ENCODE measurements at places on chromosomes 12 and 14.

GRCh38 chr14:61212546-61212945, 68.6 kb downstream of the TMEM30B start:
- no peak for DNase-seq

- DNase-seq = no peak
These were observed 18.3 kb downstream of the TMEM106C start for GRCh38 chr12:47981496-47982260.

GRCh38 chr12:2451025-2451424, 343.7 kb upstream of the FKBP4 start:
- no peak for DNase-seq

DNA sequence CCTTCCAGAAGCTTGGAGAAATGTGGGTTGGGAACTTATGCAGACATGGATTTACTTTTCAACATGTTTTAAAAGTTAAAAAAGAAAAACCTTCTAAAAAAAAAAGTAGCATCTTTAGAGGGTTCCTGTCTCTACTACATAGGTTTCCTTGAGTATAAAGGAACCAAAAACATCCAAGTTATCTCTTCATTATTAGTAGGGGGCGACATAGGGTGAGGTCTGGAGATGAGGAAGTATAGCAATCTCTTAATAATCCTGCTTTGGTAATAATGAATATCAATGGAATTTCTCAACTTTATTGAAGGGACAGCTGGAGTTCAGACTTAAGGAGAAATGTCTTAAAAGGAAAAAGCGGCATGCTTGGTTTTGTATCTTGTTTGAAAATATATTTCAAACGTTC, 6.5 kb upstream of the PLXNC1 start:
- DNase-seq = no peak

GRCh38 chr14:74160763-74161162, 76.0 kb downstream of the LIN52 start:
- no peak for DNase-seq

GRCh38 chr12:43836475-43836989, 651 bp downstream of the TMEM117 start:
- DNase-seq = no peak

DNA sequence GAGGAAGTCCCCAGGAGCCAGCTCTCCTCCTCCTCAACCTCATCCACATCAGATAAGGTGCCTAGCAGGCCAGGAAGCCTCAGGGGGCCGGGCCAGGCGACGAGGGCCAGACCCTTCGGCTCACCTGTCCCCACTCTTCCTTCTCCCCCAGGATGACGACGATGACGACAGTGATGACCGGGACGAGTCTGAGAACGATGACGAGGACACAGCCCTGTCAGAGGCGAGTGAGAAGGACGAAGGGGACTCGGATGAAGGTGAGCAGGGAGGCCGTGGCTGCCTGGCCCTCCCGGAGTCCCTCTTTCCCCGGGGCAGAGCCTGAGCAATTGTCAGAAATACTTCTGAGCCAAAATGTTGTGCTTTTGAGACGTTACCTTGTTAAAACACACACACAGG, 13.8 kb downstream of the SETD1B start:
- no peak for DNase-seq

DNA sequence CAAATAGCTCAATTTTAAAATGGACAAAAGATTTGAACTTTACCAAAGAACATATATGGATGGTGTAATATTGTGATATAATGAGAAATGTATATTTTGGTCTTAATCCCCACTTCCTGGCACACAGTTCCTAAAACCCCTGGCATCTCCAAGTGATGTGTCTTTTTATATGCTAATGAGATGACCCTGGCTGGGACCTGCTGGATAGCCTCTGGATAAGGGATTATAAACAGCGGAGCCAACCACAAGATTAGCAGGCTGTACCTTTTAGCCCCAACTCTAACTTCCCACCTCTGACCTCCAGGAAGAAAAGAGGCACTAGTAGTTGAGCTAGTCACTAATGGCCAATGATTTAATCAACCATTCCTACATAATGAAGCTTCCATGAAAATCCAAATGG, 130.0 kb downstream of the DPF3 start:
- DNase-seq = no peak

- no peak for DNase-seq
These were observed 1.6 kb downstream of the SLC48A1 start for GRCh38 chr12:47774663-47775062.

GRCh38 chr14:63852817-63853731, at the start of gene SYNE2:
TSS of gene SYNE2 (plus strand) at chr14:63853004. CDS start at chr14:63909149, 56,145 bp downstream.
- no peak for DNase-seq

DNA sequence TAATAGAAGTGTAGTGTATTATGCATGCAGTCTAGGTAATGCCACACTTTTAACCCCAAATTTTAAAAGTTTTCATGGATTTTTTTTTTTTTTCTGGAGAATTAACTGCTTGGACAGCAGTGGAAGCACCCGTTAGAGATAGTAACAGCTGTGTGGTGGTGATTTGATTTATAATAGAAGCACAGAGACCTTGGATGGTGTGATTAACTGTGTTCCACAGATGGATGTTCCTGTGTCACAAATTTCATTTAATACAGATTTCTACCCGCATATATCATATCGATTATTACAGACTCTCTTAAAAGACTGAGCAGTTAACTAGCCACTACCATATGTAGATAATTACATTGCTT, 47.0 kb downstream of the IFT81 start:
- DNase-seq = no peak

DNA sequence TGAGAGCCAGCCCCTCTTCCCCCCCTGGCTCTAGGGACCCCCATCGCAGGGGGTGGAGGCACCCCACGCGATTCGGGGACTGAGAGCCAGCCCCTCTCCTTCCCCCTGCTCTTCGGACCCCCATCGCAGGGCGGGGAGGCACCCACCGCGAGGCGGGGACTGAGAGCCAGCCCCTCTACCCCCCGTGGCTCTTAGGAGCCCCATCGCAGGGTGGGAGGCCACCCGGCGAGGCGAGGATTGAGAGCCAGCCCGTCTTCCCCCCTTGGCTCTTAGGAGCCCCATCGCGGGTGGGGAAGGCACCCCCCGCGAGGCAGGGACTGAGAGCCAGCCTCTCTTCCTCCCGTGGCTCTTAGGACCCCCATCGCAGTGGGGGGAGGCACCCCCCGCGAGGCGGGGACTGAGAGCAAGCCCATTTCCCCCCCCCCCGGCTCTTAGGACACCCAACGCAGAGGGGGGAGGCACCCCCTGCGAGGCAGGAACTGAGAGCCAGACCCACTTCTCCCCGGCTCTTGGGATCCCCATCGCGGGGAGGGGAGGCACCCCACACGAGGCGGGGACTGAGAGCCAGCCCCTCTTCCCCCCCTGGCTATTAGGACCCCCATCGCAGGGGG, 45.6 kb downstream of the DDX11 start:
- DNase-seq = no peak

DNA sequence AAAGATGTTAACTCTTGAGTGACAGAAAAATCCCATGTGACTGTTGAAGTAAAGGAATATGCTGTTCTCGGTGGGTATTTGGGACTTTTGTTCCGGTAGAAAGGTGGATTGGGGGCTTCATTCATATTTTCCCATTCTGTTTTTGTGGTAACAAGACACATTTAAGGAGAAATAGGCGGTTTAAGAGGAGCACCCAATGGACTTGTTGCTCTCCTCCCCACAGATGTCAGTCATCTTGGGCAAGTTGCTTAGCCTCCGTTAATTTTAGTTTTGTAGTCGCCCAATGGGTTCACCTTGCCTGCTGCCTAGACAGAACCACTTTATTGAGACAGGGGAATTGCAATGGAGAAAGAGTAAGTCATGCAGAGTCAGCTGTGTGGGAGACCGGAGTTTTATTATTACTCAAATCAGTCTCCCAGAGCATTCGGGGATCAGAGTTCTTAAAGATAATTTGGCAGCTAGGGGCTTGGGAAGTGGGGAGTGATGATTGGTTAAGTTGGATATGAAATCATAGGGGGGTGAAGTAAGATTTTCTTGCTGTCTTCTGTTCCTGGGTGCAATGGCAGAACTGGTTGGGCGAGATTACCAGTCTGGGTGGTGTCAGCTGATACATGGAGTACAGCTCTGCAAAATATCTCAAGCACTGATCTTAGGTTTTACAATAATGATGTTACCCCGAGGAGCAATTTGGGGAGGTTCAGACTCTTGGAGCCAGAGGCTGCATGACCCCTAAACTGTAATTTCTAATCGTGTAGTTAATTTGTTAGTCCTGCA, 50.3 kb downstream of the SLC38A1 start:
- no peak for DNase-seq

DNA sequence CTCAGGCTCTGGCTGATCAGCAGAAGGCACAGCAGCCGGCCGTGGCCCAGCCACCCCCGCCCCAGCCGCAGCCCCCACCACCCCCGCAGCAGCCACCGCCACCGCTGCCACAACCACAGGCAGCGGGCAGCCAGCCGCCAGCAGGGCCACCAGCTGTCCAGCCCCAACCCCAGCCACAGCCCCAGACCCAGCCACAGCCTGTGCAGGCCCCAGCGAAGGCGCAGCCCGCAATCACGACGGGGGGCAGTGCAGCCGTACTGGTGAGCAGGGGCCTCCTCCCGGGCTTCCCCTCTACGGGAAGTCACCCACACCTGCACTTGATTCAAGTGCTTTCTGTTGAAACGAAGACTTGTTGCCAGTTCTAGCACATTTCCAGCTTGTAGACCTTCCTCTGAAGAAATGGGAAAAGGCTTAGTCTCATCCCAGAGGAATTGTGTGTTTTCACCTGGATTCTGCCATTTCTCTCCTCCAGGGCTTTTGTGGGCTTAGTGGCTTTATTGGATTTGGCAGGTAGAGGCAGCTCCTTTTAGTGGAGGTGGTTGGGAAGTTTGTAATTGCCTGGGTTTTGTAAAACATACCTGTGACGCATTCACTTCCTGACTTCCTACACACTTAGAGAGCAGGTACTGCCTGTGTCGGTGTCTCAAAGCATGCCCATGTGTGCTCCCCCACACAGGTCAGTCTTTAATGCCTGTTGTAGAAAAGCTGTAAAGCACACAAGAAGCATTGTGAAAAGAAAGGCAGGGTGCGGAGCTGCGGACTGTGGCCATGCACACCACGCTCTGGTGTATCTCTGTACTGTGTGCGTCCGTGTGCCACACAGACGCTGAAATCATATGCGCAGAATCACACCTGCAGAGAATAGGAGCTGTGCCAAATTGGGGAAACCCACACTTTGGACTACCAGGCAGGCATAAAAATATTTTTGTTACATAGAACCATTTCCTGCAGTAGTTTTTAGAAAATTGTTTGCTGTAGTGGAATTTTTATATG, 90.5 kb downstream of the DDX51 start:
- DNase-seq = no peak

DNA sequence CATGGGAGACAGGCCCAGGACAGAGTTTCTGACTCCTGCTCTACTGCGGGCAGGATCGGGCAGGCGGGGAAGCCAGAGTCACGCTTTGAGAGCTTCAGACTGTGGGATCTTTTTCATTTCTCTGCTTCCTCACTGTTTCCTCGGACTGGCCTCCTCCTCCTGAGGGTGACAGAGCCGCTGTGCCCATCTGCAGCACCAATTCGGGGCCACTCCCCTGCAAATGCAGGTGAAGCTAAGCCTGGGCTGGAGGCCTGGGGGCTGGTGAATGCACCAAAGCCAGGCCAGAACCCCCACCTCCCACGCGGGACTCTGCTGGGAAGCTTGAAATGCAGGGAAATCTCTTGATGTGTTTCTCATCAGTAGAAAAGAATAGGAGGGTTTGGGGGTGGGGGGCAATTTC, 77.5 kb downstream of the FOXN3 start:
- no peak for DNase-seq

DNA sequence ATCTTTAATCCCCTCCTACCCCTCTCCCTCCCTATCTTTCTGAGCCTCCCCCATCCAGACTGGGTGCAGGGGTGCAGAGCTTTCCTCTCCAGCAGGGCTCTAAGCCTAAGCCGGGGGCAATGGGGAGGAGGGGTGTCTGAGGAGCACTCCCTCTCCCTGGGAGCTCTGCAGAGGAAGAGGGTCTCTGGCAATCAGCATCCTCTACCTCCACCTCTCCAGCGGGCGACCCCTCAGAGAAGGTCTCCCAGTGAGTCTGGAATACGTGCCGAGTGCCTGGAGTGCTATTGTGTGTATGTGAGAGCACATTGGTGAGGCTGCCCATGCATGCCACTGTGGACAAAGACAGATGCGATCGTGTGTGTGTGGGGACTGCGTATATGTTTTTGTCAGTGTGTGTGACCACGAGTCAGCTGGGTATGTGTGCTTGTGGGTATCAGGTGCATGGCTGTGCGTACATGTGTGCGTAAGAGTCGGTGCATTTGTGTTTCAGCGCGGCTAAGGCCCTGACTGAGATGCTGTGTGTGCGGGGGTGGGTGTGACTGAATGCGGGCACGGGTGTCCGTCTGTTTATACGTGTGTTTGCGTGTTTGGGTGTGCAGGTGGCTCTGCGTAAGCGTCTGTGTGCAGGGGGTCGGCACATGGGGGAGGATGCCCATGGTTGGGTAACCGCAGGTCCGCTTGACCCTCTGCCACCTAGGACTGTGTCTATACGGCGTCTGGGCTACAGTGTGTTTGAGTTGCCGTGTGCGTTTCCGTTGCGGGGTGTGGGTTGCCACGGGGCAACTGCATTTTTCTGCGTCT, 905 bp upstream of the DLK1 start:
- no peak for DNase-seq

DNA sequence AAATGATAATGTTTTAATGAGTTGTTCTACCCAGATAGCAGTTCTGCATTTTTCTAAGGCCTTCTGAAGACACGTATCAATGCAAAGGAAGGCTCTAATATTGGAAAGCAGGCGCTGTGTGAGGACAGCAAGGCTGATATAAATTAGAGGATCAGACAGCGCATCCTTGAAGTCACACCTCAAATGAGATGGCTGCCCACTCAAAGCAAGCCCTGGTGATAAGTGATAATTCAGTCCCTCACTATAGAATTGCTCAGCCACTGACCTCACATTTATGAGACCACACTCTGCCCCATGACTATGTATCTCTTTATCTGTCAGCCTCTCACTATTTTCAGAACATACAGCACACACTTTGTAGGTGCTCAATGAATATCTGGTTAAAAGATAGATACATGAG, 62.4 kb downstream of the ARMH4 start:
- DNase-seq = no peak

DNA sequence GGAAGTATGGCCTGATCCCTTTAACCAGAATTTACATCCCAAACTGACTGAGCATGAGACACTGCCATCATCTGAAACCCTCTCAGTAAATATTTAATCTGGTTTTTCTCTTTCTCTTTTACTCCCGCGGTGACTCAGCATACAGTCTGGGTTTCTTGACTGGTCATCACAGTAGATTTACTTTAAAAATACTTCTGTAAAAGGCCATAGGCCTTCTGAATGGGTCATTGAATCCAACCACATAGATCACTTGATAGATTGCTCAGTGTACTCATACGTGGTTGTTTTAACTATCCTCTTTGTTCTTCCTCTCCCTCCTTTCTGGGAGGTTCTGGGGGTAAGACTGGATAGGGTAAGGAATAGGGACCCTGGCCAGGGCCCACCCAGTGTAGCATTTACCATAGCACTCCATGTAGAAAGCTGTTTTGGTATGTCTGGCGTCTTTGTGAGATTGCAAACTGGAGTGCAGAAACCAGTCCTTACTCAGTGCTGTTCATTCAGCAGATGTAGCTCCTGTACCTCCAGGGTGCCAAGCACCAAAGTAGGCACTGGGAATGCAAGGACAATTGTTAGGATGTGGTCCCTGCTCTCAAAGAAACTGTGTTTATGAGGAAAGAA, 165.7 kb downstream of the SRGAP1 start:
- DNase-seq = no peak

Data from esophagus squamous epithelium (tissue), 5 donors.